Colonic mucosa (tissue), 4 donors: ENCODE measurements at places on chromosomes 6 and 20. TPM values are rescaled to one million over a fixed set of nuclear protein-coding genes. Genes with fewer than 3 reads are reported as not detected.

ADAM33 gene
- 6.7 TPM for total RNA-seq

DNA sequence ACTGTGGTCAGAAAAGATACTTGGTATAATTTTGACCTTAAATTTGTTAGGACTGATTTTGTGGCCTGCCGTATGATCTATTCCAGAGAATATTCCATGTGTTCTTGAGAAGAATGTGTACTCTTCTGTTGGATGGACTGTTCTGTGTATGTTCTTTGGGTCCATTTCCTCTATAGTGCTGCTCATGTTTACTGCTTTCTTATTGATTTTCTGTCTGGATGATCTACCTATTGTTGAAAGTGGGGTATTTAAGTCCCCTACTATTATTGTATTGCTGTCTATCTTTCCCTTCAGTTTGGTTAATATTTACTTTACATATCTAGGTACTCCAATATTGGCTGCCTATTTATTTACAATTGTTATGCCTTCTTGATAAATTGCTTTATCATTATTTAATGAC is 298.4 kb downstream of the BCKDHB start:
- DNase-seq = no peak

DNA sequence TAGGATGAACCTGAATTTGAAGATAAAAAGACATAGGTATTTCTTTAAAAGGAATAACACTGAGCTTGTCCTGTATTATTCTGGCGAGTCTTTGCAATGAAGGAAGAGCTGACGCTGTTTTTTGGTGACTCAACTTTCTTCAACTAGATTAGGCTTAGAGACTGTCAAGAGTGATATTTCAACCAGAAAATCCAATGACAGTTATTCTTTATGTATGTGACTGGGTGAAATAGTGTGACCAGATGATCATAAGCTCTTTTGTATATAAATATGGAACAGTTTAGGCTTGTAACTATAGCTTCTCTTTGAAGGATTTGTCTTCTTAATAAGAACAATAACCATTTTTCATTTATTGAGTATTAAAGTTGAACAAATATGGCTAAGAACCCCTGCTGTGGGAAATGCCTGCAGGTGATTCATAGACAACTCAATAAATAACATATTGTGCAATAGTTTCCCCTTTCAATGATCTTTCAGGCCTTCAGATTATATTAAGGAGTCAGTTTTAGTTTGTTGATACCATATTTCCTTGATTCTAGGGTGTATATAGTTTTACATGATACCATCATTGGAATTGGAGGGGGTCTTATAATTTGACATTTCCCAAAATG is 265.6 kb upstream of the JAG1 start:
- no peak for DNase-seq

LHFPL5 gene
- total RNA-seq = not detected

DNA sequence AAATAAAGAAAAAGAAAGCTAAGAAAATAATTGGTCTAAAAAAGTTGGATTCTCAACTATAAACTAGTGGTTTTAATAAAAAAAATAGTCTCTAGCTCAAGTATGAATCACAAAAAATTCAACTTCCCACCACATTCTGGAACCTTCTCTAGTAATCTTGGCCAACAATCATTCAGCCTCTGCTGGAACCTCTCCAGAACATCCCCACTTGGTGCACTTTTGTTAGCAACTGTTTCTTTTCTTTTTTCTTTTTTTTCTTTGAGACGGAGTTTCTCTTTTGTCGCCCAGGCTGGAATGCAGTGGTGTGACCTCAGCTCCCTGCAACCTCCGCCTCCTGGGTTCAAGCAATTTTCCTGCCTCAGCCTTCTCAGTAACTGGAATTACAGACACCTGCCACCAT is 35.7 kb downstream of the TXLNB start:
- no peak for DNase-seq
